ENCODE measurements at places on chromosomes 16 and 17.

DNA sequence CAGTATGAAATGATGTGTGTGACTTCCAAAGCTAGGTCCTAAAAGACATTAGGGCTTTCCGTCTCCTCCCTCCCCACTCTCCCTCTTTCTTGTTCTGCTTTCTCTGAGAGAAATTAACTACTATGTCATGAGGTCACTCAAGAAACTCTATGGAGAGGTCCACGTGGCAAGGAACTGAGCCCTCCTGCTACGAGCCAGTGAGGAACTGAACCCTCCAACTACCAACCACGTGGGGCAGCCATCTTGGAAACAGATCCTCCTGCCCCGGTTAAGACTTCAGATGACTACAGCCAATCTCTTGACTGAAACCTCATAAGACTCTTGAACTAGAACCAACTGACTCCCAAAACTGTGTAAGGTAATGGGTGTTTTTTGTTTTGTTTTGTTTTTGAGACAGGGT is 4.2 kb upstream of the ALOX15 start:
- DNase-seq: no peak

DNA sequence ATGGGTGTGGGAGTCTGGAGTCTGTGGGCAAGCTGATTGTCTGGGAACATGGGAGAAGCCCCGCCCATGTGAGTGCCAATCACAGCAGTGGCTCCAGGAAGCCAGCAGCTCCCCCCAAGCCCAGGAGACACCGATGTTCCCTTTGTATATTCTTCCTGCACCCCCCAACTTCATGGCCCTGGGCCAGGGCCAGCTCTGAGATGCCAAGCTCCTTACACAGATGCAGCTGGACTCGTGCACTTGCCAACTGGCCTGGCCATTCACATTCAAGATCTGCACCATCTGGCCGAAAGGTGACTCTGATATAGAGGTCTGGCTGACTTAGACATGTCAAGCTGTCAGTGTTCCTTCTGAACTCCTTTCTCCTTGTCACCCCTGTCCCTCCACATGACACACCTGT is 50.5 kb downstream of the CACNG5 start:
- peak; percentile 65 for DNase-seq

- no peak for DNase-seq
Measured at GRCh38 chr17:82661717-82662683, 13.8 kb upstream of the WDR45B start.

- no peak for DNase-seq
Measured at GRCh38 chr17:2042390-2042847, 597 bp downstream of the OVCA2 start.

- DNase-seq: no peak
Measured at GRCh38 chr17:41063449-41063848, 2.2 kb downstream of the KRTAP2-4 start.

DNA sequence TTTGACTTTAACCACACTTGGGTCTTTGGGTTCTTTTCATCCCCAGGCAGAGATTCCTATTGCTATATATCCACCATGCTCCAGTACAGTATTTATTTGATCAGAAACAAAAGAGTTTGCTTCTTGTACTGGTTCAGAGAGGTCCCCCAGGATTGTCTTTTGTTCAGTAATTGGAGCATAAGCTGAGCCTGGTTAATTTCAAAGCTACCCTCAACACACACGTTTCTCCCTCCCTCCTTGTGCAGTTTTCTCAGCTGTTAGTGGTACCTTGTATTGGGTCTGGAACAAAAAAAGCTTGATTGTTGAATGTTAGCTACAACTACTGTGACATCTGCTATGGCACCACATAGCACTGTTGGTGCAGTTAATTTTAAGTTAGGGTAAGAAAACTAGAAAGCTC is 50.0 kb downstream of the NUP93 start:
- no peak for DNase-seq

- DNase-seq: no peak
Measured at GRCh38 chr16:10937068-10937859, 5.0 kb downstream of the DEXI start.

- no peak for DNase-seq
Measured at GRCh38 chr17:66860204-66860603, 25.3 kb downstream of the CACNG5 start.

Measured in NCI-H524 treated with DMSO at 0.1 percent for 48 hours (cell line).